Heart right ventricle (tissue), 16 donors: ENCODE measurements at places on chromosomes 5 and 9. TPM values are rescaled to one million over a fixed set of nuclear protein-coding genes. Genes with fewer than 3 reads are reported as not detected.

- H3K27ac ChIP-seq = no peak overlapping the region
- peaks cover 5% of the 10 kb centered on the region for H3K4me1 ChIP-seq
- H3K4me3 ChIP-seq = no peak overlapping the region
- DNase-seq = no peak
- H3K27me3 ChIP-seq = no peaks in the 10 kb centered on the region
- H3K36me3 ChIP-seq = no peaks in the 10 kb centered on the region
These were observed 76.6 kb upstream of the CCDC152 start for GRCh38 chr5:42680046-42680445.

DNA sequence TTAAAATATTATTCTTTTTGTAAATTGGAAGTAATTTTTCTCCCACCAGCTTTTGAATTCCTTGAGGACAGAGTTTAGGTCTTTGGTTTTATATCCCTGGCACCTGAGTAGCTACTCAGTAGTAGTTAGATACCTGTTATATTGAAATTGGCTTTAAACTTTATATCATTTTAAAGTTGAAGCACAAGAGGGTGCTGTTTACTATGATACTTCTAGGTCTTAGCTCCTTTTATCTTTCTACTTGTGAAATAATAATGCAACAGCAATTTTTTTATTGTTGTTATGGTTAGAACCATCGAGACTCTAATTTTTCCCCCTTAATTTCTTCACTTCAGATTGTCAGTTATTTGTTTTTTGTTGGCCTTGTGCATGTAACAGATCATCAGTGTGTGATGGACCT lies 46.3 kb downstream of the AP3S1 start:
- DNase-seq = no peak

- no peak overlapping the region for H3K4me3 ChIP-seq
- no peaks in the 10 kb centered on the region for H3K36me3 ChIP-seq
- H3K27me3 ChIP-seq = no peaks in the 10 kb centered on the region
- no peaks in the 10 kb centered on the region for H3K4me1 ChIP-seq
These were observed 15.3 kb downstream of the TNFSF15 start for GRCh38 chr9:114790521-114790920.

Gene MACIR
- total RNA-seq = 2.3 TPM

Gene C9orf85
- total RNA-seq = 5.4 TPM
